Stimulated activated CD8-positive, alpha-beta memory T cell treated with anti-CD3 and anti-CD28 coated beads, Interleukin-4, amount 100 ng/mL, for 1 hour (primary cell): ENCODE measurements at places on chromosomes 7 and 10.

DNA sequence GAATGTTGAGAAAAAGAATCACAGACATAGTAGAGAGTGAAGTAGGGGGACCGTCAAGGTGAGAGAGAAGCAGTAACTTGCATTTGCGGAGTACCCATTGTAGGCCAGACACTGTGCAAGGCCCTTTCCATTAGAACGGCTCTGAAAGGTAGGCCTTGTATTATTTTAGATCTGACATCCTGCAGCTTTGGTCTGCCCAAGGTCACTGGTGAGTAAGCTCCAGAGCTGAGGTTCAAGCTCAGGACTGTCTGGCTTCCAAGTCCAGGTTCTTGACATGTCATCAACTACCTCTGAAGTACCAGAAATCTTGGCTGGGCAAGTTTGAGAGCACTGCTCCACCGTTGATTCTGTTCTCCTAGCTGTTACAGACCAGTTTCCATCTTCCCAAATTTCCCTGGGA lies 13.2 kb upstream of the EVX1 start:
- DNase-seq, result no peak

DNA sequence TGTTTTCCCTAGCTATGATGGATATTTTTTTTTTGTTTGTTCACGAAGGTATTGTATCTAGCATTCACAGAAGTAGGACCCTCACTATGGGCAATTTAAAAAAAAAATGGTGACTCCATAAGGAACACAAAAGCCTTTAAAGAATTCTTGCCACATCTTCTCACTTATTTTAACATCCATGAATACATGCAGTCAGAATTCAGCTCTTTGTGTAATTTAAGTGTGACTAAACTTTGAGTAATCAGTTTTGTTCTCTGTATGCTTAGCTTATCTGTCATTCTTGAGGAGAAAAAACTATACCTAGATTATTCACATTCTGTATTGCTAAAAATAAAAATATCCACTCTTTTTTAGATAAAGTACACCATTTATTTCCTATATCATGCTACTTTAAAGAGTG lies 313.2 kb upstream of the KCND2 start:
- DNase-seq, result no peak

- no peak for DNase-seq
Observed at GRCh38 chr7:28705350-28705749, 252.8 kb downstream of the TRIL start.

- no peak for DNase-seq
Observed at GRCh38 chr10:21525367-21526187, at the start of gene SKIDA1. TSS of gene SKIDA1 (minus strand) at chr10:21525682. CDS start at chr10:21517822, 7,860 bp downstream.

GRCh38 chr10:50937230-50937907 lies 51.9 kb upstream of the A1CF start:
- no peak for DNase-seq

DNA sequence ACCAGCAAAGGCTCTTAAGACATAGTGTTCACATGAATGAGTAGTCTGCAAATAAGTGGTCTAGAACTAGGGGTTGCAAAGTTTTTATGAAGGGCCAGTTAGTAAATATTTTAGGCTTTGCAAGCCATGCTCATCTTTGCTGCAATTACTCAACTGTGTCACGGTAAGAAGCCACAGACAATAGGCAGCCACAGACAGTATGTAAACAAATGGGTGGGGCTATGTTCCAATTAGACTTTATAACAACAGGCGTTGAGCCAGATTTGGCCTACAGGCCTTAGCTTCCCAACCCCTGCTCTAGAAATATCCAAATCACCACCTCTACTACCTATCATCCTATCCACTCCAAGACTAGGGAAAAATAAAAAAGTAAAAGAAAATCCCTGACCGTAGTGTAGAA lies 9.2 kb downstream of the IKZF5 start:
- no peak for DNase-seq

GRCh38 chr7:133186060-133186459 lies 66.8 kb upstream of the EXOC4 start:
- no peak for DNase-seq

- DNase-seq, result no peak
Observed at GRCh38 chr7:91165006-91165845, 99.0 kb upstream of the FZD1 start.

DNA sequence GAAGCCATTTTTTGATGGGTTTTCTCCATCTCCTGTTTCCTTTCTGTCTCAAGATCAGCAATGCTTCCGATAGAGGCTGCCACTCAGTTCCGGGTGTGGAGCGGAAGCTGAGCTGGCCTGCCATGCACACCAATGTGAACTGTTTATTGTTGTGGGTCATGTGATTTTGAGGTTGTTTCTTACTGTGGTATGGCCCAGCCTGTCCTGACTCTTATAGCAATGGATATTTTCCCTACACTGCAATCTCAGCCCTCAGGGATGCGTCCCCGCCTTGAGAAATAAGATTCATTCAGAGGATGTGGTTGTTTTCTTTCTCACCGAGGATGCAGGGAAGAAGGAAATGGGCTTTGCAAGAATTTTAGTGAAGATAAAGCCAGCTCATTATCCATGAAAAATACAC lies 134.7 kb downstream of the PFKFB3 start:
- DNase-seq, result no peak

GRCh38 chr7:6393667-6394056 lies 54.1 kb downstream of the DAGLB start:
- DNase-seq, result no peak

DNA sequence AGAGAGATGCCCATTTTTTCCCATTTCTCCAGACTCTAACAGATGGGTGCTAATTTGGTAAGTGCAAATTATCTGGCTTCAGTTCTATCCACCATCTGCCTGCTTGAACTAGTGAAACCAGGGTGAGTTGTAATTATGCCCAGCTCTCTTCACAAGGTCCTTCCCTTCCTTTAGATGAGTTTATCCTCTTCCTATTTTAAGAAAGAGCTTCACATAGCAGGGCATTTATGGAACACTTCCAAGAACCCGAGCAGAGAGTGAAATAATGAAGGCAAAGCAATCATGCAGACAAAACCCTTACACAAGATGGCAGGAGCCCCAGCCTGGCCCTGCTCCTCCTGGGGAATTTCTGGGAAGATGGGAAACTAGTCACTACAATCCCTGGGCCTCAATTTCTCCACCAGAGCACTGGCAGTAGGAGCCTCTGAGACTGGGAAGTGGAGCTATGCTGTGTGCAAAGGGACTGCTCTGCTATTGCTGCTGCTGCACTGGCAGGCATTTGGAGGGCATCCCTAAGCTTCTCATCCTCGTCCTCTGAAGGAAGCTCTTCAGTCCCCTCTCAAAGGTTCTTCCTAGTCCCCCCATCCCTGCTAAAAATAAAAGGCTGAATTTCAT lies 33.7 kb upstream of the PLXNA4 start:
- DNase-seq, result no peak

DNA sequence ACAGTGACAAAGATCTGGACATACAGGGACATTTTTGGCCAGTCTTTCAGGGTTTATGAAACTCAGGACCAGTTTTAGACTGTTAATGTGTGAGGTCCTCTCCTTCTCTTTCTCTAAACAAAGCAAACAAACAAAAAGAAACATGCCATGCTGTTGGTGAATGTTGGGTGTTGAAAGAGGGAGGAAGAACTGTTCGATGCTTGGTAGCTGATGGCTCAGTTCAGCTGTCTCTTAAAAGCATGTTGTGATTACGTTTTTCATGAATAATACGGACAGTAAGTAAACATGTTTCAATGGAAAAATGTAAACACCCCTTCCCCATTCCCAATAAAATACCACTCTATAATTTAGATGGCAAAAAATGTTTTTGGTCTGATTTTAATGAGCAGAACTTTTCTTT lies 219.1 kb downstream of the SEC23IP start:
- DNase-seq, result no peak

DNA sequence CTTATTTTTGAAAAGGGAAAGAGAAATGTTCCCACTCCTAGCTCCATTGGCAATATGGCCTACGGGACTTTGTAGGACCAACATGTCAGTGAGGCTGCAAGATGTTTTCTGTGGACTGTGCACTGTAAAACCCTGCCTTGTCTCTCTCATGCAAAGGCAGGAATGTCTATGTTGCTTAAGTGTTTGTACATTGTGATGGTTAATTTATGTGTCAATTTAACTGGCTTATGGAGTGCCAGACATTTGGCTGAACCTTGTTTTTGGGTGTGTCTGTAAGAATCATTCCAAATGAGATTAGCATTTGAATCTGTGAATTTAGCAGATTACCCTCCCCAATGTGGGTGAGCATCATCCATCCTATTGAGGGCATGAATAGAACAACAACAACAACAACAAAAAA lies 4.1 kb upstream of the PCLO start:
- DNase-seq, result no peak

- DNase-seq, result no peak
Observed at GRCh38 chr7:152313831-152314604, 121.8 kb downstream of the KMT2C start.

DNA sequence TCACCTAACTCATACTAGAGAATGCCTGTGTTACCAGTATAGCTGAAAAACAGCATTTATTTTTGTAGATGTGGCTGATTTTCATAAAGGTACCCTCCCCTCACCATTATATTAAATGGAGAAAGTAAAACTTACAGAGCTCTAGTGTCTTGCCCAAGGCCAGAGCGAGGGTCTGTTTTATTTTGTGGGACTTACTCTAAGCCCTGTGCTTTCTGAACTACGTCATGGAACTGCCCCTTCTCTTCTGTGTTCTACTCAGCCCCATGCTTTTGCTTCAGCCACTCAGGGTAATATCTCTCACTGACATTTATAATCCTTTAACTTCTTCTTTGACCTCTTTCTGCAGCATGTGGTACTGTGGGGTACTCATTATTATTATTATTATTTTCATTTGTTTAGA lies 10.3 kb upstream of the ZNF786 start:
- no peak for DNase-seq

DNA sequence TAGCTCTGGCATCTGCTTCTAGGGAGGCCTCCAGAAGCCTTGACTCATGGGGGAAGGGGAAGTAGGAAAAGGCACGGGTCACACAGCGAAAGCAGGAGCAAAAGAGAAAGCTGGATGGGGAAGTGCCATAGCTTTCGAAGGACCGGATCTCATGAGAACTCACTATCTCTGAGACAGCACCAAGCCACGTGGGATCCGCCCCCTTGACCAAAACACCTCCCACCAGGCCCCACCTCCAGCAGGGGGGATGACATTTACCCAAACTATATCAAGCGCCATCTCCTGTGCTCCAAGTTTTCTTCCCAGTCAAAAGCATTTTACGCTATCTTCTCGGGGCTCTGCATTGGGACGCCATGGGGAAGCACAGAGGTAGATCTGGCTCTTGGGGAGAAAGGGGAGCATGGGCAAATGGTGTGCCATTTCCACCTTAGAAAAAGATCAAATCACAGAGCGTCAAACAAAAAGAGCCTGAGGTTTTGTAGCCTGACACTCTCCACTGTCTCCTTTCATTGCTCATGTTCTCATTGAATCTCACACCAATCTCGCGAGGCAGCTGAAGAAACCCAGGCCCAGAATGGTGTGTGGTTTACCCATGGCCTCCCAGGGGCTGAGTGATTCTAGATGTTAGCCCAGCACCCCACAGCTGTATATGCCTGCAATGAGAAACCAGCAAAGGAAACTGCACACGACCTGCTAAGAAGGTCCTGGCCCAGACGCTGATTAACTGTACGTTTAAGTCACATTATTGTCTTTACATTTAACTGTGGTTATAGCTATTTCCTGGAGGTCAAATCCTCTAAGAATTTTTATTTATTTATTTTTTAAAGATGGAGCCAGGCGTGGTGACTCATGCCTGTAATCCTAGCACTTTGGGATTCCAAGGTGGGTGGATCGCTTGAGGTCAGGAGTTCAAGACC lies 8.1 kb upstream of the OLAH start:
- DNase-seq, result no peak

DNA sequence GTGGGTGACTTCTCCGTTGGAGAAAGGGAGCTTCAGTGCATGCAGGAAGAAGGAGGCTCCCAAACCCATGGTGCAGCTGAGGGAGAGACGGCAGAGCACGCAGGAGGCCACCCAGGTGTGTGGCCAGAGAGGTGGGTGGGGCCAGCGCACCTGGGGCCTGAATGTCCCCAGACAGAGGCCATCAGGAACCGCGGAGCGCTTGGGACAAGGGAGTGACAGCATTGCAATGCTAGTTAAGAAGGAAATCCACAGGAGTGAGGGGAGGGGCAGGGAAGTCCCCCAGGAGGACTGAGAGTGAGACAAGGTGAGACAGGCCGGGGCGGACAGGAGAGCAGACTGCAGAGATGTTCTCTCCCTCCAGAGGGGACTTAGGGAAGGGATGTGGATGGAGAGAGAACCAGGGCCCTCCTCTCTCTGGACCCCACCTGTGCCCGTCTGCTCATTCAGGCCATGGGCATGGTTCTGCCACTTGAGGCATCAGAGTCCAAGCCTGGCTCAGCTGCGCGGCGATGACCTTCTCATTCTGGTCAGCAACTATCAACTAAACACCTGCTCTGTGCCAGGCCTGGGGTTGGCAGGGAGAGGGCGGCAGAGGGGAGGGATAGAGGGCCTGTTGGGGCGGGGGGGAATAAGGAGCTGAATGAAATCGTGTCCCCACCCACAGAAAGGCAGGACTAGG lies 69.4 kb upstream of the COL13A1 start:
- DNase-seq, result no peak

GRCh38 chr7:139898483-139898882 lies 69.4 kb downstream of the TBXAS1 start:
- no peak for DNase-seq

DNA sequence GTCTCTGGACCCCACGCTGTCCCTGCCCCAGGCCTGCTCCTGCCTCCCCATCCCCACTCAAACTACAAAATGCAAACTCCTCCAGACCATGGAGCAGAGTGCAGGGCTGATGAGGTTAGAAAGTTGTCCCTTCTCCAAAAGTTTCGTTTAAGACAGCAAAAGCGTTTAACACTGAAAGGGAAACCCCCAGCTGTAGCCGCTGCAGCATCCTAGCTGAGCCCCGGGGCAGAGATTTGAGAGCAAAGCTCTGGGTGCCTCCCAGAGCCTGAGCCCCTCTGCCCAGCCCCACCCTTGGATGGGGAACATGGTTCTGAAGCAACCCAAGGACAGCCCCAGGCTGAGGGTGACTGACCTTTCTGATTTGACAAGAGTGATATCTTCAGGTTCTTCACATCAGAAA lies 52.8 kb upstream of the ENO4 start:
- no peak for DNase-seq

DNA sequence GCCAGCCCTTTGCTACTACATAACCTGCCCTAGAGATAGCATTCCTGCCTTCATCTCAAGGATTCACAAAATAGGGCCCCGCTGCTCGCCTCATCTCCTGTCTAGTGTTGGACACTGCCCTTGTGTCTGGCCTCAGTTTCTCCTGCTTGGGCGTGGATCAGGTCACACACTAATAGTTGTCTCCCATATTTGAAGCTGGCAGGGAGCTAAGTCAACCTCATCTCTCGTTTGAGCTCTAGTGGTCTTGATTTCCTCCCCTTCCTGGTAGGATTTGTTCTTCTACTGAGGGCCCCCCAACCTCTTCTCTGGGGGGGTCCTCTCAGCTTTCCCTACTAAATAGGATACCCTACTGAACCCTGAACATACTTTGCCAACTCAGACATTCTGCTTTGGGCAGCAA lies 42.2 kb downstream of the ADCYAP1R1 start:
- no peak for DNase-seq
